ENCODE measurements at places on chromosomes 5 and 9. TPM values are rescaled to one million over a fixed set of nuclear protein-coding genes. Genes with fewer than 3 reads are reported as not detected.

F12 gene
- 1.7 TPM for total RNA-seq

DNA sequence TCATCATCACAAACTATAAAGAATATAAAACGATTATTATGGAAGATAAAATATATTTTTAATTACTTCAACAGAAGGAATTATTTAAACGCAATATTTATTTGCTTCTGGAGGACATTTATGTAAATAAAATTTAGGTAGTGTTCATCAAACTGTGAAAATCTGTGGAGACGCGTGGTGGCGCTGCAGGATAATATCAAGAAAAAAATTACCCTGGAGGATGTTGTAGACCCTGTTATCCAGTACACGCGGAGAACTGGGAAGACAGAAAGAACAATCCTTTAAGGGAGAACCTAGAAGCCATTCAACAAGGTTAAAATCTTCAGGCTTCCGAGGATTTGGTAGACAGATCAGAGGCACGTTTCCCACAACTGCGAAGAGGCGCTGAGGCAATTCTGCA is at the start of gene PCDHB12:
Gene PCDHB12 (plus strand): TSS at position 242 of the 400 bp plus-strand sequence. CDS start 189 bp downstream, outside the sequence.
- no peak for DNase-seq
- H3K27me3 ChIP-seq: no peaks in the 10 kb centered on the region
- H3K36me3 ChIP-seq: no peaks in the 10 kb centered on the region
- H3K4me1 ChIP-seq: no peaks in the 10 kb centered on the region

GABRA1 gene
- not detected for total RNA-seq

DNA sequence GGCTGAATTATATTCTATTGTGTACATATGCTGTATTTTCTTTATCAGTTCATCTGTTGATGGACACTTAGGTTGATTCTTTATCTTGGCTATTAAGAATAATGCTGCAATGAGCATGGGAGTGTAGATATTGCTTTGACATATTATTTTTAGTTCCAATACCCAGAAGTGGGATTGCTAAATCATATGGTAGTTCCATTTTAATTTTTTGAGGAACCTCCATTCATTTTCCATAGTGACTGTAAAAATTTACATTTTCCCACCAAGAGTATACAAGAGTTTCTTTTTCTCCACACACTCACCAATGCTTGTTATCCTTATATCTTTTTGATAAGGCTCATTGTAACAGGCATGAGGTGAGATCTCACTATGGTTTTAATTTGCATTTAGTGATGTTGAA is 19.4 kb downstream of the JAK2 start:
- H3K36me3 ChIP-seq: peaks cover 4% of the 10 kb centered on the region
- H3K27ac ChIP-seq: no peak overlapping the region
- H3K4me1 ChIP-seq: no peaks in the 10 kb centered on the region
- H3K4me3 ChIP-seq: no peak overlapping the region
- DNase-seq: no peak

KCTD16 gene
- under 0.01 TPM for total RNA-seq

CLTA gene
- total RNA-seq: 132 TPM

ST8SIA4 gene
- total RNA-seq: 4.3 TPM

- H3K27ac ChIP-seq: peak overlapping the region; percentile 75
- DNase-seq: no peak
- H3K36me3 ChIP-seq: no peaks in the 10 kb centered on the region
Measured at GRCh38 chr9:129610213-129610472, 10.8 kb downstream of the C9orf50 start.

DNA sequence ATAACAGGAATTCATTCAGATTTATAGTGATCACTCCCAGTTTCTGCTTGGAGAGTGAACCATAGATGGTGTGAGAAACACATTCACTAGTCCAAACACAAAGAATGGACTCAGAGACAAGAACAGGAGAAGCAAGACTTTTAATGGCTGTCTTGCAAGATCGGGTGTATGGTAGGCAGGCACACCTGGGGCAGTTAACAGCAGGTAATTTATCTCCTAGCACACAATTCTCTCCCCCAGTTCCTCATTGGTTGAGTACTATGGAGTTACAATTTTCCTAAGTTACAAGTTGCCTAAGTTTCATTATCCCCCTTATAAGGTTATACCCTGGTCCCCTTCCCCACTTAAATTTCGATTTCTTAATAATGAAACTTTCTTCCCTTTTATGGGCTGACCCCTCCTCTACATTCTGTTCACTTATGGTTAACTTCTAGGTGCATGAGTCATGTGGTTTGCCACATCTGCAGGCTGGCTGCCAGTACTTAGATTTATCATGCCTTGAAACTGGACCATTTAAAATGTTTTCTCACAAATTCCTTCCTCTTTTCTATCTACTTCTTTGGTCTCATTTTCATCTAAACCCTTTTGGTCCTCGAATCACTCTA is 623.3 kb downstream of the HINT1 start:
- no peak for DNase-seq
- H3K27me3 ChIP-seq: no peaks in the 10 kb centered on the region
- no peaks in the 10 kb centered on the region for H3K4me1 ChIP-seq
- H3K27ac ChIP-seq: no peak overlapping the region
- H3K4me3 ChIP-seq: no peak overlapping the region

DNA sequence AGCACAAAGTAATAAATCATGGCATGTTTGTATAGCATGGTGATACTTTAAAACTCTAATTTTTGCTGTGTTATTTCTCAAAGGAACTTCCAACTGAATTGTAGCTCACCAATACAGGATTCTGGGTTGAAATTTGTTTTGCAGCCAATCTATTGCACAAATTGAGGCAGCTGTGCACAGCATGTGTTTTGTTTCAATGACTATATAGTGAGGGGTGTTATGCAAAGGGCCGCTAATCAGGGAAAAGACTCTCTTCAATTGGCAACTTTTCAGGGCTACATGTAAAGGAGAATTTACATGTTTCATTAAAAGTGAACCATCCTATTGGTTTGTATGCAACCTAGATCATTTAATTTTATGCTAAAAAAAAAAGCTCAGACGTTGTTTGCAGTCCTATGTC is 44.6 kb downstream of the PLPPR1 start:
- no peaks in the 10 kb centered on the region for H3K4me1 ChIP-seq
- no peak overlapping the region for H3K4me3 ChIP-seq
- no peaks in the 10 kb centered on the region for H3K36me3 ChIP-seq
- no peak for DNase-seq
- H3K27me3 ChIP-seq: no peaks in the 10 kb centered on the region

- no peaks in the 10 kb centered on the region for H3K4me1 ChIP-seq
- H3K36me3 ChIP-seq: no peaks in the 10 kb centered on the region
- no peak for DNase-seq
- H3K27ac ChIP-seq: no peak overlapping the region
- no peak overlapping the region for H3K4me3 ChIP-seq
Measured at GRCh38 chr5:66149950-66150349, 5.8 kb downstream of the SREK1 start.

GRCh38 chr9:89780959-89781358 is 176.1 kb downstream of the GADD45G start:
- peaks cover 12% of the 10 kb centered on the region for H3K4me1 ChIP-seq
- no peaks in the 10 kb centered on the region for H3K27me3 ChIP-seq
- no peak overlapping the region for H3K4me3 ChIP-seq
- H3K27ac ChIP-seq: no peak overlapping the region
- DNase-seq: no peak
